H9 (cell line): ENCODE measurements at places on chromosomes 5 and 9.

DNA sequence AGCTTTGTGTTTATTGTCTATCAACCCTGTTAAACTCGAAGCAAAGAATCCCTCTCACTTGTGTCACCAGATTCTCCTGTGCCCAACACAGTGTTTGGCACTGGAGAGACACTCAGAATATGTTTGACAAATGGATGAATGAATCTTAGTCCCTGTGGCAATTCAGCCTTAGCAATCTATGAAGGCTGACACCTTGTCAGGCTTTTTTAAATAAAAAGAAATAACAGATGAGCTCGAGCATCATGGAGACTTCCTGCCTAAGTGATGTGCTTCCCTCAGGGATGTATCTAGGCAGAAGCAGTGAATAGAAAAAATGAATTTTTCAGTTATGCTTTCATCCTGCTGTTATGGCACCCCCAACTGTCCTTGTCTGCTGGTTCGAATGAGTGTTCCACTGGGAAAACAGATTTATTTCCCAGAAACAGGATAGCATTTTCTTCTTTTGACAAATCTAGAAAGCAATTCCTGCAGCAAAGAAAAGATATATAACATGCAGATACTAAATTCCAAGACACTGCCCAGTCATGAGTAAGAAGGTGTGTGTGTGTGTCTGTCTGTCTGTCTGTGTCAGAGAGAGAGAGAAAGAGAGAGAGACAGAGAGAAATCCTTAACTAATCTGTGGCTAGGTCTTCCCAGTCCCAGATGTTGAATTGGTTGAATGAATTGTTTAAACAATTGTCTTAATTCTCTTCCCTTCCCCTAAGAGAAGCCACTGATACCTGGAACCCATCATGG is 16.7 kb downstream of the MAMDC2 start:
- DNase-seq: no peak

DNA sequence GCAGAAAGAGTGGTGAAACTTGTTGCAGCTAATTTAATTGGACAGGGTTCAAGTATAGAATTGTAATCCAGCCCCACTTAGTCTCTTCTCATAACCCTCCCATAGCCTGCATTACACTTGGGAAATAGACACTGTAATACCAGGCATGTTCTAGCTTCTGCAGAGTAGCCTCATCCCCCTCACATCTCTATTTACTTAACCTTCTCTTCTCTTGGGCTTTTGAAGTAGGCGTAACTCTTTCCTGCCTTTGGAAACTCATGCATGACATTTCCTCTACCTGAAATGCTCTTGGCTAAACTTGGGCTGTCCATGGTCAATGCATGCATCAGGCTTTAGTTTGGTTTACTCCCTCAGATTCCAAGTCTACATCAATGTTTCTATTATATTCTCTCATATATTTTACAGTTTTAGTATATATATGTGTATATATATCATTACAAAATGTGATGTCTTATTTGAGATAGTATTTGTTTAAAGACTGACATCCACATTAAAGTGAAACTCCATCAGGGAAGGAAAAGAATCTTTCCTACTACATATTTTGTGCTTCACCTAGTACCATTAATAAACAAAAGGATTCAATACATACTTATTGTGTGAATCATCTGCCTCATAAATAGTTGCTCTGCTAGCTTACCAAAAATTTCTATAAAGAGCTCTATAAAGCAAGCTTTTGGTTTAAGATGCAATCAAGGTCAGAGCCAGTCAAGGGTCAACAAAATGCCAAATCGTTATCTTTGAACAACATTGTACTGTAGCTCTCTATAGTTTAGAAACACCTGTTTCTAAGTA is 1158.0 kb downstream of the MAT2B start:
- DNase-seq: no peak

- DNase-seq: peak; percentile 49
Measured at GRCh38 chr9:93224591-93224990, 40.7 kb downstream of the WNK2 start.

- no peak for DNase-seq
Measured at GRCh38 chr9:115291841-115292240, 173.9 kb upstream of the TNC start.

DNA sequence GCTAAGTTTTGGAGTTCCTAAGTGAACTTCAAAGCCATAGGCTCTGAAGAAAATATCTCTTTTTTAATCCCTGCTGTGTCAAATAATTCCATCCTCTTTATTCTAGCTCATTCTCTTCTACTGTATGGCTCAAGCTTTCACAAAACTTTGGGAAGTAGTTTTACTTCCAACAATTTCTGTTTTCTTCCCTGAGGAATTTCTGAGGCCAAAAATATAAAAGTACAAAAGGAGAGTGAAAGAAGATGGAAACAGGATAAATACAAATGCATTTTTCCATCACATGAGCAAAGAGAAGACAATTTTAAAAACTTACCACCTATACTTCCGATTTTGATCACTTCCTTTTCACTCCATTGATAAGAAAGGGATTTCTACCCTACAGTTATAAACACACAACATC is 585.7 kb upstream of the DAB2 start:
- no peak for DNase-seq

GRCh38 chr5:52867809-52868208 is 80.1 kb downstream of the ITGA1 start:
- no peak for DNase-seq

DNA sequence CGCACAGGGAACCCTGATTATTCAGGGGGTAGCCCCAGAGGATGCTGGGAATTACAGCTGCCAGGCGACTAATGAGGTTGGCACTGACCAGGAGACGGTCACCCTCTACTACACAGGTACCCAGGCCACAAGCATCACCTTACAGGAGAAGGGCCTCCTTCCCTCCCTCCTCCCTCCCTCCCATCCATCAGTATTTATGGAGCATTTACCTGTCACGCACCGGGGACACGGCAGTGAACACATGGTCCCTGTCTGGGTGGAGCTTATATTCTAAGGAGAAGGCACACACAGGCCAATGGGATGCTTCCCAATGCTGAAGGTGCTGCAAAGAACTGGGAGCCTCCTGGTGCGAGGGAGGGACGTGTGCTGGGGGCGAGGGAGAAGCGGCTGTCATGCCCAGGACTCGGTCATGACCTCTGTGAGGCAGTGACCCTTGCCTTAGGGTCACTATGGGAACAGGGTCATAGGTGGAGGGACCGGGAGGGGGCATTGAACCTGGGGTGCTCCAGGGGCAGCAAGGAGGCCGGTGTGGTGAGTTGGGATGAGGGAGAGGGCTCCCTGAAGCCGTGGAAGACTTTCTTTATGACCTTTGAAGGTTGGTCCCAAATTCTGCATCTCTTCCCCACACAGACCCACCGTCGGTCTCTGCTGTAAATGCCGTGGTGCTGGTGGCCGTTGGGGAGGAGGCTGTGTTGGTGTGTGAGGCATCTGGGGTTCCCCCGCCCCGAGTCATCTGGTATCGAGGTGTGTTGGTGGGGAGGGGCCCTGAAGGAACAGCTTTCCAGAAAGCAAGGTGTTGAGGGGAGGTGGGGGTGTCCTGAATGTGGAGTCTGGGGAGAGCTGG is 41.5 kb downstream of the HMCN2 start:
- no peak for DNase-seq

- DNase-seq: no peak
Measured at GRCh38 chr9:38697776-38698300, 22.1 kb downstream of the FAM240B start.

DNA sequence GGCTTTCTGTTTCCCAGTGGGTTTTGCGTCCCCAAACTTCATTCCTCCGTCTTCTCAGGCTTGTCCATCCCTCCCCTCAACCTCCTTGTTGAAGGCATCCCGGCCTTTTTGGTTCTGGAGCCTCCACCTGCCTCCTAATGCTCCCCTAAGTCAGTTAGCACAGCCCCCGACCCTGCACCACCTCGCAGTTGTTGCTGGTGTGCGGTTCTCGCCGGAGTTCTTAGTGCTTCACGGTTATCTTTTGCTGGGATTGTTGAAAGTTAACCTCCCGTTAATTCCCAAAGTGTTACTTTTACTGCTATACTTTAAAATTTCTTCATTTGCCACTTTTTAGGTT is 447 bp downstream of the UBLCP1 start:
- no peak for DNase-seq

DNA sequence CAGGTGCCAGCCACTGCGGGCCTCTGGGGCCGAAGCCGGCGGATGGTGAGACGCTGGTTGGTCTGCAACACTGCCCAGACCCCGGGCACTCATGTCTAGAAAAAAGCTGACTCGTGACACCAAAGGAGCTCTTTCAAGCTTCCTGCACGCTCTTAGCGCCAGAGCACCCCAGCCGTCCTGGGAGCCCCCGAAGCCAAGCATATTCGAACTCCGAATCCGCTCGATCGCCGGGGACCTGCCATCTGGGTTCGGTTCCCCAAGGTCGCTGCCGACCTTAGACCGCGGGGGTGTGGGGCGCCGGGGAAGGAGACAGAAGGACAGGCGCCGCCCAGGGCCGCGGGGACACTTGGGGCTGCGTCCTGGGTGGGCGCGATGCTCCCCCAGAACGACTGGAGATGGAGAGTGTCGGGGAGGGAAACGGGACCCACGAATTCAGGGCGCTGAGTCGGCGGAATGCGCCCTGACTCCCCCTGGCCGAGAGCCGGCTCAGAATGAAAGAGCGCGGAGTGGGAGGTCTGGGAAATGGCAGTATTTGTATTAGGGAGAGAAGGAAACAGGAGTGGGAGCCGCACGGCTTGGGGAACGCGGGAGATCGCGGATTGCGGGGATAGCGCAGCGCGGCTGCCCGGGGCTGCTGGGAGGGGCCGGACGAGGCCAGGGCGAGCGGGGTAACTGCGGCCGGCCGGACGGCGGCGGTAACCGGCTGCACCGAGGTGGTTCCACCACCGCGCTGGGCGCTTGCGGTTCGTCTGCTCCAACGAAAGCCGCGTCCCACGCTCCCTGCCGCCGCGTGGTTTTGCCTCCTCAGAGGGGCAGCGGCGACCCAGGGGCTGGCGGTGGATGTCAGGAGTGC is 20.1 kb upstream of the MARCHF6 start:
- DNase-seq: peak; percentile 57

GRCh38 chr9:40907657-40908624 is 220.5 kb downstream of the FOXD4L6 start:
- DNase-seq: peak; percentile 14

DNA sequence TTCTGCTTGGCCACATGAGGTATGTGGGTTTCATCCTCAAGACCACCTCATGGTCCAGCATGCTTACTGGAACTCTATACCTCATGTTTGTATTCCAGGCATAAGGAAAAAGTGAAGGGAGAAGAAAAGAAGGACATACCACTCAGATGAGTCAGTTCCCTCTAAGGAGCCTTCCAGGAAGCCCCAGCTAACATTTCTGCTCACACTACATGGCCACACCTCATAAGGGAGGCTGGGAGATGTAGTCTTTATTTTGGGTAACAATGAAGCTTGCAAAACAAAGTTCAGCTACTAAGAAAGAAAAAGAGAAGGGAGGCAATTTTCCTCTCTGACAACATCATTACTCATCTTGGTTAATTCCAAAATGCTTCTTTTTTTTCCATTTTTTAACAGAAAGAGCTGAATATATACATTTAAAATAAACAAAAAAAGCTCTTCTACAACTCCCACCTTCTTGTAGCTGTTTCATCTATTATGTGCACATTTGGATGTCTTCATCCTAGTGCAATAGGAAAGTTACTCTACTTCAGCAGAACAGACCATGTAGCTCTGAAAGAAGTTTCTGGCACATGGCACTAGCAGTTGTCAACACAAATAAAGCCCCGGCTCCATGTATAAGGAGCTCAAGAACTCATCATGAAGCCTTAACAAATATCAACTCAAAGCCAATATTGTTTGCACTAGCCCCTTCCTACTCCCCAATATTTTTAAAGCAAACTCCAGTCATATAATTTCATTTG is 123.6 kb upstream of the CCDC112 start:
- no peak for DNase-seq

DNA sequence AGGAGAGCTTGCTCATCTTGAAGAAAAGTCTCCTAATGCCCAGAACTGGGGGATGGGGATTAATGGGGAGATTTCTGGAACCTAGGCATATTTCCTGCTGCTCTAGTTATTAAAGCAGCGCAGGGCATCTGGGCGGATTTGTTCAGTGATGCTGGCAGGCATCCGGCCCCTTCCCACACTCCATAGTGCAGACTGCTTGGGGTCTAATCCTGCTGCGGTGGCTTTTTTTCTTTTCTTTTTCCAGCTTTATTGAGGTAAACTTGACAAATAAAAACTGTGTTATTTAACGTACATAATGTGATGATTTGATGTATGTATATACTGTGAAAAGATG is 30.7 kb downstream of the PPARGC1B start:
- no peak for DNase-seq

DNA sequence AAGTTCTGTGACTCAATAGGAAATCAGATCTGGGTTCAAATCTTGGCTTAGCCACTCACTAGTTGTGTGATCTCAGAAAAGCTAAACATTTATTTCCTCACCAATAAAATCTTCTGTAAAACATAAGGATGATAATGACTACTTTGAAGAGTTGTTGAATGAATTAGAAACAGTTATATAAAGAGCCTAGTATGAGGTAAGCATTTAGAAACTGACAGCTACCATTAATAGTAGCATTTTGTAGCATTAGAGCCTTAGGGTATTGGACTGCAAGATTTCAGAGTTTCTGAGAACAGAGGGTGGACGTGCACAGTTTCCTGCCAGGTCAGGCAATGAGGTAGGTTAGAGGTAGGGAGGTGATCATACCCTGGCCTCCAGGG is 293.2 kb downstream of the CWC27 start:
- DNase-seq: no peak

DNA sequence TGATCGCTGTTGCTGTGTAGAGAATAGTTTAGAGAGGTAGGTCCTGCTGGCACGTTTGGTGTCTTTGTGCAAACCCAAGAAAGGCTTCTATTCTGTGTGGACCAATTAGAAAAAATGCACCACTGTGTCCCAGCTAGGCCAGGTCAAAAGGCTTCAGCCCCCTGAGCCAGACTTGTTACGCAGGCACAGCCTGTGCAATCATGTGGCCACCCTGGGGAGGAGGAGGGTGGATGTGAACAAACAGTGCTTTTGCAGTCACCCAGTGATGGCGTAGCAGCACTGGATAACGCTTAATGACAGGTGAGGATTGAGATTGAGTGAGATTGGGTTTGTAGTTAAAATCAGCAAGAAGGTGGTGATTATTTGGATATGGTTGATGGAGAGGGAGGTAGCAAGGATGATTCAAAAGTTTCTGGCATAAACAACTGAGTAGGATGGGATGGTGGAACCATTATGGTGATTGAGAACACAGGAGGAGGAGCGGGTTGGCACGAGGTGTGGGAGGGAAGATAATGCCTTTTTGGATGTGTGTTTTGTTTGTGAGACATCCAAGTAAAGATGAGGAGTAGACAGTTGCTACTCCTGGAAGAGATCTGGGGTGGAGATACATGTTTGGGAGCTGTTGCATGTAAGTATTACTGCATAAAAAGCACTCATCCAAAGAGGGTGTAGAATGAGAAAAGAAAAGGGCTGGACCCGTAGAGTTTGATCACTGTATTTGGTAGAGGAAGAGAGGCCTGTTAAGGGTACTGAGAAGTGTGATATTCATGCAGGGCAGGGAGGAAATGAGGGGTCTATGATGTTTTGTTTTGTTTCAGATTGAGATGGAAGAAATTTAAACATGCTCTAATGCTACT is 6.7 kb downstream of the GCNT1 start:
- no peak for DNase-seq

GRCh38 chr9:118215549-118215948 is 511.3 kb downstream of the TLR4 start:
- DNase-seq: no peak
